ENCODE measurements at places on chromosomes 1 and 21. TPM values are rescaled to one million over a fixed set of nuclear protein-coding genes. Genes with fewer than 3 reads are reported as not detected.

NCDN gene
- total RNA-seq: 21.6 TPM

CHODL gene
- 0.46 TPM for total RNA-seq

CYP2J2 gene
- 0.64 TPM for total RNA-seq

MATN1 gene
- total RNA-seq: 1.7 TPM

SLC45A1 gene
- 0.62 TPM for total RNA-seq

FH gene
- total RNA-seq: 55.9 TPM

ANGPTL3 gene
- total RNA-seq: not detected

DVL1 gene
- total RNA-seq: 26.7 TPM

Data from endothelial cell (in vitro differentiated cells).